CD4-positive, alpha-beta T cell treated with Interferon gamma for 1 hour (primary cell): ENCODE measurements at places on chromosomes 6 and 20.

DNA sequence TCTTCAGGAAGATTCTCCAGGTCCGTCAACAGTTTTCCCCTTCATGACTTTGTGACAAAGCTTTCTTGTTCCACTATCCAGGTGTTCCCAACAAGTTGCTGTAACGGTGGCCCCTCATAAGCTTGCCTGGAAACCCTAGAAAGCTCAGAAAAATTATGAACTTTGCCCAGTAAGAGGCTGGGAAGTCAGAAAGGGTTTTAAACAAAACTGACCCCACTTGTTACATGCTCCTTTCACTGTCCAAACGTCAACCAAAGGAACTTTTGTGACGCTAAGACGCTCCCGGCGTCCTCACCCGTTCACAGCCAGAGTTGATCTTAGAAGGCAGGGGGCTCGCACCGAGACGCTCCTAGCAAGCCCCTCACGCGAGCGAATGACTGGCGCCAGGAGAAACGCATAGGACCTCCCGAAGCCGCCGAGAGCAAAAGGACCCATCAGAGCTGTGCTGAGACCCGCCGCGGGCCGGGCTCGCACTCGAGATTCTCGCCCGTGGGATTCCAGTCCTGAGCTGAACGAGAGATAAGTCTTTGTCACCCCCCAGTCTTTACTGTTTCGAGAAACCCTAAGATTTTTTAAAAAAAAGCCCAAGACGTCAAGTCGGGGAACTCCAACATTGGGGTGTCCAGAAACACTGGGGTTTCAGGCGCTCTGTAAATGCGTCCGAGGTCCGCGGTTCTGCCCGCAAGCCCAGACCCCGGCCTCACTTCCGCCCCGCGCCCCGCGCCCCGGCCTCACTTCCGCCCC lies 544 bp upstream of the ACAT2 start:
- DNase-seq: no peak

DNA sequence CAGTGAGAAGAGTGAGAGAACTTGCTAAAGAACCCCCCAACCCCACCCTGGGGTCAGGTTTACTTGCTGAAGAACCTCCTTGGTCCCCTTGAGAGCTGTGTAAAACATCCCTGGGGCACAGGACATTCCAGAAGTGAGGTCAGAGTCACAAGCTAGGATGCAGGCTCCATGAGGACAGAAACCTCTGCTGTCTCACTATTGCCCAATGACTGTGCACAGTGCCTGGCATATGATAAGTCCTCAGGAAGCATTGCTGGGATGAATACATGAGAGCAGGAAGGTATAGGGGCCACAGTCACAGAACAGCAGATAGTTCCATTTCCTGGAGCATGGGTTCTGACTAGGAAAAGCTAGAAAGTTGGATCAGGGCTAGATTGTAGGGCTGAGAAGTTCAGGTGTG lies 18.4 kb downstream of the NT5E start:
- no peak for DNase-seq

DNA sequence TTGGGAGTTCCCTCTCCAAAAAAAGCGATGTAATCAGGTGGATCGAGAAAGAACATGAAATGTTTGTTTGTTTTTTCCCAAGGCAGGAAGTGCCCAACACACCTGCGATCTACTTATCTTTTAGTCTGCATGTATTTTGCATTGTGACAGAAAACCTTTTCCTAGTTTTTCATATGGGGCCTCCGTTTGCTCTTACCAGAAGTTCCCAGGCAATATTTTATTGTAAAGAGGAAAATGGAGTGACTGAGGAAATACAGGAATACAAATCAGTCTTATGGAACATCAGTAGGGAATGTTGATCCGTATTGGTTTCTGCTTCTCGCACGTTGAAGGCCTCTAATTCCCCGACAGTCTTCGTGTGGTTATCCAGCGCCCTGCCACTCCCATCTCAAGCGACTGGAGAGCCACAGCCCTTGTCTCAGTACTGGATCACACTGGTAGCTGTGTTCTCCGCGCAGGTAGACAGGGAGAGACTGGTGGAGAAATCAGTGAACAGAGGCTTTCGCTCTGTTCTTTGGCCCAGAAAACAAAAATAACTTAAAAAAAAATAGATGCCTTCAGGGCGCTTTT lies 107.4 kb downstream of the TRIM27 start:
- no peak for DNase-seq

GRCh38 chr6:99589290-99589672 lies 17.4 kb upstream of the PRDM13 start:
- DNase-seq: no peak

GRCh38 chr20:48684501-48685041 lies 143.2 kb downstream of the PREX1 start:
- DNase-seq: no peak

- no peak for DNase-seq
These were observed 37.4 kb downstream of the BLOC1S5 start for GRCh38 chr6:8026800-8027199.

- no peak for DNase-seq
These were observed 93.4 kb upstream of the NXT1 start for GRCh38 chr20:23257106-23257761.

DNA sequence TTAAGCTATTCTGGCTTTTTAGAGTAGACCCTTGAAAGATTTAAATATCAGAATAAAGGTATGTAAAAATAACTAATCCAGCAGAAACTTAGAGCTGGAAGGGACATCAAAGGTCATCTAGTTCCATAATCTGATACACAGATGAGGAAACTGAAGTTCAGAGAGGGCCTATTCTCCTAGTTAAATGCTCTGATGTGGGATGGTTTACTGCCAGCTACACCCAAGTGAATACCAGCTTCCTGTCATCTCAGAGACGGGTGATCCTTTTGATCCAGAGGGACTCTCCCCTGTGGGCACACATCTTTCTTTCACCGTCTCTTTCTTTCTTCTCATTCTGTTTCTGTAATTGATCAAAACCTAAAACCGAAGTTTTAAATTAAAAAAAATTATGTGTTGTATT lies 94.1 kb downstream of the MAN1A1 start:
- no peak for DNase-seq

DNA sequence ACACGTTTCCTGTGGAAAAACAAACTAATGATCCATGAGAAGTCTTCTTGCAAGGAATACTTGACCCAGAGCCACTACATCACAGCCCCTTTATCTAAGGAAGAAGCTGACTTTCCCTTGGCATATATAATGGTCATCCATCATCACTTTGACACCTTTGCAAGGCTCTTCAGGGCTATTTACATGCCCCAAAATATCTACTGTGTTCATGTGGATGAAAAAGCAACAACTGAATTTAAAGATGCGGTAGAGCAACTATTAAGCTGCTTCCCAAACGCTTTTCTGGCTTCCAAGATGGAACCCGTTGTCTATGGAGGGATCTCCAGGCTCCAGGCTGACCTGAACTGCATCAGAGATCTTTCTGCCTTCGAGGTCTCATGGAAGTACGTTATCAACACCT lies 35.4 kb downstream of the GCNT2 start:
- no peak for DNase-seq

GRCh38 chr6:150641398-150642139 lies 41.9 kb downstream of the PLEKHG1 start:
- peak; percentile 15 for DNase-seq

DNA sequence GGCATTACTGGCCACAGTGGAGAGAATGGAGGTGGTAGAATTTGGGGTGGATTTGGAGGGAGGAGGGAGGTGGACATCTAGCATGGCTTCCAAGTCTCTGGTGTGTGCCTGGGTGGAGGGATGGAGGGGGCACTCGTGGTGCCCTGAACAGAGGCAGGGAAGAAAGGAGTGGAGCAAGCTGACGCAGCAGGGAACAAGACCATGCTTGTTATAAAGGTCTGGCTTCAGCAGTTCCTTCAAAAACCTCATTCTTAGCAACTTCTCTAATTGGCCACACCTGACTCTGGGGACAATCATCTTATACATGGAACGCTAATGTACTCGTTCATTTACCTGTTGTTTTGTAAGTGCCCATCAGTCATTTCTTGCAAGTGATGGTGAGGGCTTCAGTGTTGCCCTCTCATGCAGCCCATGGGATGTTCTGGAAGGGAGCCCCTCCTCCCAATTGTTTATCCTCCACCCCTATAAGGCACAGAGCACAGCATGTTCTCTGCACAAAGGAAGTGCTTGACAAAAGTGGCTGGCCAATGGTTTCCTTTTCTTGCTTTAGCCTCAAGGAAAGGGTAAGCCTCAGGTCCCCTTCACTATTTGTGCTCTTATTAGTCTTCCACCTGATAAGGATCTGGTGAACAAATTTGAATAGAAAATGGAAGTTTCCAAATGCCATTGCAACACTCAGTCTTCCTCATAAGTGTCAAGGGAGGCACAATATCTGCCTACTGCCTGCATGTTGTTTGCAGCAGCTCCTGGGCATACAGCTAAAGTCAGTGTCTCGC lies 39.3 kb downstream of the GFOD1 start:
- DNase-seq: no peak

GRCh38 chr20:5504061-5504739 lies 187.4 kb upstream of the PROKR2 start:
- DNase-seq: no peak

- DNase-seq: no peak
These were observed 184.5 kb upstream of the TCF21 start for GRCh38 chr6:133704371-133704770.

GRCh38 chr6:88677356-88677755 lies 286.1 kb downstream of the RNGTT start:
- no peak for DNase-seq

GRCh38 chr6:47536816-47537401 lies 59.3 kb downstream of the CD2AP start:
- DNase-seq: no peak

DNA sequence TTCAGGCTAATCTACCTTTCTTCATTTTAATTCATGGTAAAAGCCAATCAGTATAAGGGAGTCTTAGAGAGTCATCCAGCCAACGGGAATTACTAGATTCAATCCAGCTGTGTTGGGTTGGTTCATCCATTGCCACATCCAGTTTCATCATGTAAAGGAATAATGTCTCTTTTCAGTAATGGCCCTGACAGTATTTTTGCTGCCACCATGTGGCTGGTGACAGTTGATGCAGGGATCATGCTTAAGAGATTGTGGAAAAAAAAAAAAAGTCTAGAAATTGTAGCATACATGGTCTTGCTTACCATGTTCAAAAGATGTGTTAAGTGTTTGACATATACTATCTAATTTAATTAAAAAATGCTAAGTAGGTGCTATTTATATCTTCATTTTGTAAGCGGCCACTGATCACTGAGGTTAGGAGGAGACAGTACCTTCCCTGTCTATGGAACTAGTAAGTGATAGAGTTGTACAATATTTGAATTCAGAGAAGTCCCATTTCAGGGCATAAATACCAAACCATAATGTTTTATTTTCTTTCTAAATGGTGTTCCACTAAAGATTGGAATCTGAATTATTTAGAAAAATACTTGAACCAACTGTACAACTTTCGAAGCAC lies 135.9 kb downstream of the KHDRBS2 start:
- no peak for DNase-seq

DNA sequence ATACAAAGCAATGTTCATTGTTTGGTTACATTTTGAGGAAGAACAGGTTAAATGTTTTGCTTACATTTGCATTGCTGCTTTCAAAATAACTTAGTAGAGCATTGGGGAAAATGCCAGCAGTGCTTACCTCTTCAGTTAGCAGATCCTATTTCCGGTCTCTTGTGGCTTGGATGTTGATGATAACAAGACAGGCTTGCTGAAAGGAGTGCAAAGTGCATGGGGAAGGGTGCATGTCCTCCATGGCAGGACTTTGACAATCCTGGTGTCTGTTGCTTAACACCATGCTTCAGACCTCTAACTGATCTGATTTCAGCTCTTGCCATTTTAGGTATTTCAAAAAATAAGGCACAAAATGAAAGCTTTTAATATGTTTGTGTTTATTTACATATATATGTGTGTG lies 21.1 kb downstream of the TPD52L1 start:
- no peak for DNase-seq

DNA sequence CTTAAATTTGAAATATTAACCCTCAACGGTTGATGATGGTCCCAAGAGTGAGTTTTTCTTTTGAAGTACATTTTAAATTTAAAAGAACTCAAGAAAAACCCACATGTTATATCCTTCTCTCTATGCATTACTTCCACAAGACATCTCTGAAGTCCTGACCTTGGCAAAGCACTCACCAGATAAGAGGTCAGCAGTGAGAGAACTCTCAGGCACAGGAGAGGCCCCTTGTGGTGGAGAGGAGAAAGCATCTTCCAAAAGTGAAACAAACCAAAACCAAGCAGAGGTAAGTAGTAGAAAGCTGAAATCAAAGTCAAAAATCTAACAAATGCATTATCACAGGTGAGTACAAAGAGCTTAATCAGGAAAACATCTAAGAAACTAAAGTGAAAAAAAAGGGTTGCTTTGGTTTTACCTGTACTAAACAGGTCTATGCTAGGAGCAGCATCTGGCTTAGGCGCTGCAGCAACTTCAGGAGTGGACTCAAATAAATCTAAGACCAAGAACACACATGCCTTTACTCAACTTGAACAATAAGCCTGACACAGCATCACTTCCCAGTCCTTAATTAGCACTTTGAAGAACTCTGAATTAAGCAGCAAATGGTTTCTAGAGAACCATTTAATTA lies 80.5 kb downstream of the PRSS35 start:
- DNase-seq: no peak

- DNase-seq: no peak
These were observed 441.3 kb downstream of the TFAP2B start for GRCh38 chr6:51260003-51260402.

- no peak for DNase-seq
These were observed 6.7 kb downstream of the APMAP start for GRCh38 chr20:24985802-24986201.

DNA sequence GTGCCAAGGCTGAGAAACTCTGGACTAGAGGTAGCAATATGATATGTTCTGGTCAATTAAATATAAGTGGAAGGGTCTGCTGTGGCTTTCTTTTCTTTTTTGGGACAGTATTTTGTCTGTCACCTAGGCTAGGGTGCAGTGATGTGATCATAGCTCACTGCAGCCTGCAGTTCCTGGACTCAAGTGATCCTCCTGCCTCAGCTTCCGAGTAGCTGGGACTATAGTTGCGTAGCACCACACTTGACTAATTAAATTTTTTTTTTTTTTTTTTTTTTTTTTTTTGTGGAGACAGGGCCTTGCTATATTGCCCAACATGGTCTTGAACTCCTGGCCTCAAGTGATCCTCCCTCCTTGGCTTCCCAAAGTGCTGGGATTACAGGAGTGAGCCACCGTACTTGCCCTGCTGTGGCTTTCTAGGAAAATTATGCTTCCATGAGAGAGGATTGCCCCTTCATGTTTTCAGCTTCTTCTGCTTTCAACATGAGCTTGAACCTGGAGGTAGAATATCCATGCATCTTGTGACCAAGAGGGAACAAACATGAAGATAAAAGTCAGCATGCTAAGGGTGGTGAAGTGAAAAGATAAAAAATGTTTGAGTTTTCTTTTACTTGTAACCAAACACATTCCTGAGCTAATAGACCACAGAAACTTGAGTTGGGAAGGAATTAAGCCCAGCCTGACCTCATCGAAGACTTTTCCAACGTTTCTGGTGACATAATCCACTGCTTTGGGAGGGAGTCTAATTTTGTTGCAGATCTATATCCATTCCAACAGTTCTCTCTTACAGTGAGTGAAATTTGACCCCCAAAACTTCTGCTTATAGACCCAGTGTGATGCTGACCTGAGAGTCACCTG lies 75.1 kb downstream of the CARMIL1 start:
- DNase-seq: no peak
